ENCODE measurements at places on chromosomes 3 and 15. TPM values are rescaled to one million over a fixed set of nuclear protein-coding genes. Genes with fewer than 3 reads are reported as not detected.

GRCh38 chr3:173624086-173624485 lies 226.5 kb downstream of the NLGN1 start:
- no peak overlapping the region for H3K27ac ChIP-seq
- H3K27me3 ChIP-seq: no peaks in the 10 kb centered on the region
- H3K4me3 ChIP-seq: no peak overlapping the region
- peaks cover 7% of the 10 kb centered on the region for H3K4me1 ChIP-seq

DNA sequence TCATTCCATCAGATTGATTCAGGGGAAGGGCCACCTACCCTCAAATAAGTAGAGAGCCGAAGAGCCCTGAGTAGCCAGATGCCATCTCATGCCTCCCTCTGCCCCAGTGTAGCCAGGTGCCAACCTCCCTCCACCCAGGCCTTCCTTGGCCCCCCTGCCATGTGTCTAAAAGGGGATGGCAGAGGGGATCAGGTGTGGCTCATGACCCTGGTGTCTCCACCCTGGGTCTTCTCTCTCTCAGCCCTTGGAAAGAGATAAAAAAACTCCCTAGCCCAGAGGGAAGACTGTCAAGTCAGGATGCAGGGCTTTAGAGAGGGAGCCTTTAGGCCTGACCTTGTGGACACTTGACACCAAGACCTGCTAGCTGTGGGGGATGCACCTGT lies 5.2 kb downstream of the GRM2 start:
- no peak overlapping the region for H3K27ac ChIP-seq
- H3K4me3 ChIP-seq: no peak overlapping the region
- H3K4me1 ChIP-seq: no peaks in the 10 kb centered on the region
- DNase-seq: no peak
- H3K36me3 ChIP-seq: no peaks in the 10 kb centered on the region

- H3K27me3 ChIP-seq: no peaks in the 10 kb centered on the region
- no peak overlapping the region for H3K4me3 ChIP-seq
- peak; percentile 16 for DNase-seq
- H3K27ac ChIP-seq: no peak overlapping the region
- no peaks in the 10 kb centered on the region for H3K4me1 ChIP-seq
Observed at GRCh38 chr15:35618260-35619188, 72.6 kb upstream of the DPH6 start.

DNA sequence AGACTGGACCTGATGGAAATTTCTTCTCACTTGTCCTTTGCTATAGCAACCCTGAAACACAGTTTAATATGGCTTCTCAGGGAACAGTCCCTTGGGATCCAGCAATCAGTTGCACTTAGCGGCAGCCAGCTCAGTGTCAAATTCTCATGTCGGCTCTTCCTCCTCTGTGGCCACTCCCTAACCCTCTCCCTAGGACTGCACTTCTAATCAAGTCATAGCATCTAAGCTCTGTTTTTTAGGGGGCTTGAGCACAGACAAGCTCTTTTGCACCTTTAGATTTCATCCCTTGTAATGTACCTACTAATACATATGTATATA lies 250.5 kb upstream of the TLE3 start:
- no peak overlapping the region for H3K4me3 ChIP-seq
- peak; percentile 21 for DNase-seq
- no peak overlapping the region for H3K27ac ChIP-seq
- H3K36me3 ChIP-seq: no peaks in the 10 kb centered on the region

GRCh38 chr3:23219552-23219951 lies 16.4 kb downstream of the UBE2E2 start:
- H3K4me3 ChIP-seq: no peak overlapping the region
- no peaks in the 10 kb centered on the region for H3K27me3 ChIP-seq
- H3K36me3 ChIP-seq: no peaks in the 10 kb centered on the region
- no peak for DNase-seq
- H3K4me1 ChIP-seq: peaks cover 4% of the 10 kb centered on the region

DNA sequence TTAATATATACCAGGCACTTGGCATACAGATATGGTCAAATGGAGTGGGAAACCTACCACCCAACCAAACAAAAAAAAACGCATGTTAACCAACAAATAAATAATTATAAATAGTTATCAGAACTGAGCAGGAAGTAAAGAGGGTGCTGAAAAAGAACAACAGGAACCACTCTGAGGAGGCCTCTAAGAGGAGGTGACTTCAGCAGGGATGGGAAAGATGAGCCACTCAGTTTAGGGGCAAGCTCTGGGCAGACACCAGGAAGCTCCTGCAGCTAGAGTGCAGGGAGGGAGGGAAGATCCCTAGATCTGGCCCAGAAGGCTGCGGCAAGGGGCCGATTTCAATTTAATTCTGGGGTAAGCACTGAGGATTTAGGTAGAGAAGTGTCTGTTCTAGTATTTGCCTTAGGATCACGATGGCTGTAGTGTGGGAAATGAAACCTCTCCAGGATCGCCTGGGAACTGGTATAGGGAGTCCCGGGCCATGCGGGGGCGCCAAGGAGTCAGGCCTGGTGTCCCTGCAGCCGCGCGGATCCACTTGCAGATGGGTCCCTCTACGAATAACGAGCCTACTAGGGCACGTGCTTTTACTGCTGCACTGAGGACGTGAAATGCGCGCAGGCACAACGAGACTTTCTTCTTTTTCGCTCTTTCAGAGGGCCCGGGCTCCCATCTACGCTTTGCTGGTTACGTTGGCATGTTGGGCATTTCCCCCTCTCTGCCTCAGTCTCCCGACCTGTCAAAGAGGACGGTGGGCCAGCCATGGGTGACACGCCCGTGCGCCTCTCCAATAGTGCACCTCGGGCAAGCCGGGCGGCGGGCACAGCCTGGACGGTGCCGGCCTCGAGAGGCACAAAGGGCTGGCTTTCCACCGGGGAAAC lies 1.5 kb upstream of the LIMD1 start:
- peak overlapping the region; percentile 68 for H3K27ac ChIP-seq
- H3K4me3 ChIP-seq: peak overlapping the region; percentile 74
- no peaks in the 10 kb centered on the region for H3K27me3 ChIP-seq
- DNase-seq: peak; percentile 98
- H3K36me3 ChIP-seq: no peaks in the 10 kb centered on the region
- peaks cover 18% of the 10 kb centered on the region for H3K4me1 ChIP-seq

Gene C3orf20
- total RNA-seq: not detected

All from GM23248 (cell line).